ENCODE measurements at places on chromosomes 13 and 19.

- DNase-seq: peak; percentile 49
Observed at GRCh38 chr13:102402290-102402689, 442 bp upstream of the FGF14 start.

GRCh38 chr19:16115301-16116039 lies 3.8 kb downstream of the RAB8A start:
- no peak for DNase-seq

DNA sequence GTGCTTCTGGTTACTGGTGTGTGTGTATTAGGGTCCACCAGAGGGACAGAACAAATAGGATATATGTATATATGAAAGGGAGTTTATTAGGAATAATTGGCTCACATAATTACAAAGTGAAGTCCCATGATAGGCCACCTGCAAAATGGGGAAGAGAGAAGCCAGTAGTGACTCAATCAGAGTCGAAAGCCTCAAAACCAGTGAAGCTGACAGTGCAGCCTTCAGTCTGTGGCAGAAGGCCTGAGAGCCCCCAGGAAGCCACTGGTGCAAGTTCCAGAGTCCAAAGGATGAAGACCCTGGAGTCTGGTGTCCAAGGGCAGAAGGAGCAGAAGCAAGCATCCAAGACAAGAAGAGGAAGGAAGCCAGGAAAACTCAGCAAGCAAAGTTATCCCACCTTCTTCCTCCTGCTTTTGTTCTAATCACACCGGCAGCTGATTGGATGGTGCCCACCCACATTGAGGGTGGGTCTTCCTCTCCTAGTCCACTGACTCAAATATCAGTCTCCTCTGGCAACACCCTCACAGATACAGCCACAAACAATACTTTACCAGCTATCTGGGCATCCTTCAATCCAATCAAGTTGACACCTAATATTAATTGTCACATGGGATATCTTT lies 21.7 kb upstream of the SCEL start:
- no peak for DNase-seq

DNA sequence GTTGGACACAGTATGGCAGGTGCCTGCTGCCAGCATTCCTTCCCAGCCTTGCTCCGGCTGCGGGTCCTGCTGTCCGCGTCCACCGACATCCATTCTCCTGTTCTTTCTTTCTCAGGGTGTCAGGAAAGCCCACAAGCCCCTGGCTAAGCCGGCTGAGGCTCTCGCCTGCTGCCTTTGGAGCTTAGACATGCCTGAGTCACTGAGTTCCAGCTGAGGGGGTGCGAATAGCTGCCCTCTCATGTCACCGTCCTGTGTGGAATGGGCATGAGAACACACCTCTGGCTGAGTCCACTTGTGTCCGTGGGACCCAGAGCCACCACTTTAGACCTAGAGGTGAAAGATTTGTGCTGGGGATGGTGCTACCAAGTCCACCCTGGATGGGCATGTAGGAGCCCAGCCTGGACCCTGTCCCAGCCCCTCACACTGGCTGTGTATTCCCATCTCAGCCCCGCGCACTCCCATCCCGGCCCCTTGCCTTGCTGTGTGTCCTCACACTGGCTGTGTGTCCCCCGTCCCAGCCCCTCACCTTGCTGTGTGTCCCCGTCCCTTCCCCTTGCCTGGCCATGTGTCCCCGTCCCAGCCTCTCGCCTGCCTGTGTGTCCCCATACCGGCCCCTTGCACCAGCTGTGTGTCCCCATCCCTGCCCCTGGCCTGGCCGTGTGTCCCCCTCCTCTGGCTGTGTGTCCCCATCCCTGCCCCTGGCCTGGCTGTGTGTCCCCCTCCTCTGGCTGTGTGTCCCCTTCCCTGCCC lies 24.6 kb upstream of the IRS2 start:
- no peak for DNase-seq

DNA sequence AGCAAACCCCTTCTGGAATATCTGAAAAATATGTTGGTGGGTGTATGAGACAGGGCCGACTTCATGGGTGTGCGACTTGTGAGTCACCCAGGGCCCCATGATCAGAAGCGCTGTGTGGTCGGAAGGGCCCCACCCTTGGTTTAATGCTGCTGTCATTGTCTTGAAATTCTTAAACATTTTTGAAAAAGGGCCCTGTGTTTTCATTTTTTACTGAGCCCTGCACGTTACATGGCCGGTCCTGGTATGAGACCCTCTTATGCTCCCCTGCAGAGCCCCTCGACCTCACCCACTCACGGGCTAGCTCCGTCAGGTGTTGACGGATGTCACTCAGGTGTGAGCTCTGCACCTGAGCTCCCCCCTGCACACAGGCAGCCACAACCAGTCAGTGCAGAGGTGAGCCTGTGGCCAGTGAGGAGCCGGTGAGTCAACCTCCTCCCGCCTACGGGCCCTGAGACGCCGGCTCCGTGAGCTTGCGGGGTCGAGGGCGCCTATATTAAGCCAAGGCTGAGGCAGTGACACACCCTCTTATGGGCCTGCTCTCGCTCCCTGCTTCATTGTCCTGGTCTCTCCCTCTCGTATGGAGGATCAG lies 27.7 kb downstream of the GADD45B start:
- DNase-seq: peak; percentile 94

DNA sequence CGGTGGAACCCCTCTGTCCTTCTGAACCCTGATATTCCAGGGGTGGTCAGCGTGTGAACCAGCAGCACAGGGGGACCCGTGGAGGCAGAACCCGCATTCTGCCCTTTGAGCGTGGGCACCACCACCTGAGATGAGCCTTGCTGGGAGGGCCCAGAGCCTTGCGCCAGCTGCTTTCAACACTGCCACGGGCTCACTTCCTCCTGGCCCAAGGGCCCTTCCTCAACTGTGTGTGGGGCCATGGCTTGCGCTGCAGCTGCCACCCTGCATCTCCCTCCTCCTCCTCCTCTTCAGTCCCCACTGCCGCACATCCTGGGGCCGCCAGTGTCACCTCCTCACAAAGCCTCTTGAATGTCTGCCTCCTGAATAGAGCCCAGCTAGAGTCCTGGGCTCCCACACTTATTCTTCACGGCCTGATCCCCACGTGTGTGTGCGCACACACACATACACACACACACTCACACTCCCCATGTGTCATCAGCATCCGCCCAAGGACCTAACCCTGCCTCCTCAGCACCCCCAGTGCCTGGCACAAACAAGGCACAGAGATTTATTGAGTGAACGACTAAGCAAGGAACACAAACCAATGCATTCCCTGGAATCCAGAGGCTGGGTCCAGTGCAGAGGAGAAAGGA lies 26.9 kb upstream of the TMEM160 start:
- no peak for DNase-seq

DNA sequence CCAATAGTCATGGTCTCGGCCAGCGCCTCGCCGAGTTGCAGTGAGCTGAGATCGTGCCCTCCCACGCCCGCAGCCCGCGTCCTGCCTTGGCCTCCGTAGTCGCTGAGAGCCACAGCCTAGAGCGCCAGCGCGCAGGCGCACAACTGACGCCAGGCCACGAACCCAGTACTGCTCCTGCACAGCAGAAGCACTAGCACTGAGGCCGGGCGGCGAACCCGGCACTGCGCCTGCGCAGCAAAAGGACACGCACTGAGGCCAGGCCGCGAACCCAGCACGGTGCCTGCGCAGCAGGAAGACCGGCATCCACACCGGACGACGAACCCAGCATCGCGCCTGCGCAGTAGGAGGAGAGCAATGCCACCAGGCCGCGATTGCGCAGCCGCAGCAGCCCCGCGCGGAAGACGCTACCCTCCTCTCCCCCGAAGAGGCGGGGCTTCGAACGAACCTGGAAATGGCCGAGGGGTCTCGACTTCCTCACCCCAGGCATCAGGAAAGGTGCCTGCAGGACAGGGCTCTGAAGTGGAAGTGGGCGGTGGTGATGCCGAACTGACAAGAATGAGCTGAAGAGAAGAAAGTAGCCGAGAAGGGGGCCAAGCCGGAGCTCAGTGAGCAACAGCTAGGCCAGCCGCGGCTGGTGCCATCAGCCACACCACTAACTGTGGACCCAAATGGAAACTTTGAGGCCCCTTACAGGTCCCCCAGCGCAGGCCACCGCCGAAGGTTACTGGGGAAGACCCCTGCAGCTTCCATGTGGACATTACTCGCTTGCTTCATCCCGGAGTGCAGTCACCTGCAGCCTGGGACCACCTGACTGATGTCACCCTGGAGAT lies 7.5 kb downstream of the F10 start:
- peak; percentile 19 for DNase-seq

DNA sequence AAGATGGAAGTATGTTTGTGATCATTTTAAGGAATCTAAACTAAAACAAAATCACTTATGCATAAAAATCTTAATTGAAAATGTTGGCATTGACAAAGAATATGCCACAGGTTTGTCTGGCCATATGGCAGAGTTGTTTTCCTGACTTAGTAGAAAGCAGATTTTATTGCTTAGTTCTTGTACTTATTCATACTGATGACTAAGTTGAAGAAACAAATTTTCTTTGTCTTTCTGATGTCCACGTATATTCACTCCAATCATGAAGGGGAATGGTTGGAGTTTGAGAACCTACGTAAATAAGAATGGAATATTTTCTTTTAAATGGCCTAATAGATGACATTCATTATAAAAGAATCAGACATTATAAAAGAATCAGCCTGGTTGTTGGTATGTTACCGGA lies 8.0 kb upstream of the GPC6 start:
- no peak for DNase-seq

DNA sequence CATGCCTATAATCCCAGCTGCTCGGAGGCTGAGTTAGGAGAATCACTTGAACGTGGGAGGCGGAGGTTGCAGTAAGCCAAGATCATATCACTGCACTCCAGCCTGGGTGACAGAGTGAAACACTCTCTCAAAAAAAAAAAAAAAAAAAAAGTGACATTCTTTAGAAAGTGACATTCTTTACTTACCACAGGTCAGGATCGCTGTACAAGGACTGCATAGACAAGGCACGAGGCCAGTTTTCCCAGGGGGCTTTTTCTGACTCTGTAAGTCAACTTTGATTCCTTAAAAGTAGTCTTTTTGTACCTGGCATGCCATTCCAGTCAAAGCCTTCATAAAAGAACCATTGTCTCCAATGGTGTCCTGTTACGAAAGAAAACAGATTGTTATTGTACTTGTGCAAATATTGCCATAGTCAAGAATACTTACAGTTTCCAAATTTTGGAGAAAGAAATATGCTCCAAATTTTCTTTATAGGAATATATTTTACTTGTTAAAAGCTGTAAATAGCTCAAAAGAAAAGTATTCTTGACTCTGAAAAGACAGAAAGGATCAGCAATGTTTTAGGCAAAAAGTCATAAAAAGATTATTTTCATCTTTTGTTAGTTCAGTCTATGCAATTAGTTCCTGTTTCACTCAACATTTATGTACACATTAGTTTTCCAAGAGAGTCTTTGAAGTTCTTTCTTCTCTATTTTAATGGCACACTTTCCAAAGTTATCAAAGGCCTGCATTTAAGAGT lies 39.3 kb downstream of the CEACAM1 start:
- no peak for DNase-seq

GRCh38 chr19:19171821-19172532 lies 1.9 kb upstream of the MEF2B start:
- DNase-seq: peak; percentile 62

GRCh38 chr19:13537454-13537853 lies 31.2 kb upstream of the CACNA1A start:
- no peak for DNase-seq

- no peak for DNase-seq
Observed at GRCh38 chr19:34188408-34188807, 16.1 kb downstream of the LSM14A start.

DNA sequence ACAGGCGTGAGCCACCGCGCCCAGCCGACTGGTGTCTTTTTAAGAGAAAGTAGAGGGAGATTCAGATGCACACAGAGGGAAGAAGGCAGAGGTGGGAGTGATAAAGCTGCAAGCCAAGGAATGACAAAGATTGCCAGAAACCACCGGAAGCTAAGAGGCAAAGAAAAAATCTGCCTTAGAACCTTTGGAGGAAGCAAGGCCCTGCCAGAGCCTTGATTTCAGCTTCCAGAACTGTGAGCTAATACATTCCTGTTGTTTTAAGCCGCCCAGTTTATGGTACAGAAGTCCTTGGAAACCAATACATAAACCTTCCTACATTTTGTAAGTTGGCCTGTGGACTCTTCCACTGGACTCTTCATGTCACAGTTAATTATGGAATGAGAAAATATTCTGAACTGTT lies 71.7 kb upstream of the SOX21 start:
- peak; percentile 12 for DNase-seq

DNA sequence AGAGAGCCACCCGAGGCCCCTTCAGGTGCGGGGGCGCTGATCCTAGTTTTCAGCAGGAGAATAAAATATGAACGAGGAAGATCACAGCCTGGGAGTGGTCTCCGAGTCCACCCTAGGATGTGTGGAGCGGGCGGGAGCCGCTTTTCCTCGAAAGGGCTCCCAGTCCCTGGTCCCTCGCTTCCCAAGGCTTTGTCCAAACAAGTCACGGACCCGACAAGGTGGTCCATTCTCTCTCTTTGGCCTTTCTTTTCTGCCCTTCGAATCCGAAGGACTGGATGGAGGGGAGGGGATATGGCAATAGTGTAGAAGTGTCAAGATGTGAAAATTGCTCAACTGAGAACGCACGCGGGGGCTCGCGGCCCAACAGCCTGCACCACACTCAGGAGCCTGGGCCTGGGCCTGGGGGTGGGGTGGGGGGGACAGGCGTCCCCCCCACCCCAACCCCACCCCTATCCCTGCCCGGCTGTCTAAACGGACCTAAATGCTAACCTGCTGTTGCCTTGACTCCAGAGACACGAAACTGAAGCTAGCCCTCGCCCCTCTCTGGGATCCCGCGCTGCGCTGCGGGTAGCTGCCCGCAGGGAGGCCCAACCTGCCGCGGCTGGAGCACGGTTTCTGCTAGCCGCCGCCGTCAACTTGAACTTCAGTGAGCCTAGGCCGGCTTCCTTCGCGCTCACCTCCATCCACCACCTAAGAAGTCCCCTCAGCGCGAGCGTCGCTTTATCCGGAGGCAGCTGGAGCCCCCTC lies 7.1 kb downstream of the ZIC2 start:
- no peak for DNase-seq

DNA sequence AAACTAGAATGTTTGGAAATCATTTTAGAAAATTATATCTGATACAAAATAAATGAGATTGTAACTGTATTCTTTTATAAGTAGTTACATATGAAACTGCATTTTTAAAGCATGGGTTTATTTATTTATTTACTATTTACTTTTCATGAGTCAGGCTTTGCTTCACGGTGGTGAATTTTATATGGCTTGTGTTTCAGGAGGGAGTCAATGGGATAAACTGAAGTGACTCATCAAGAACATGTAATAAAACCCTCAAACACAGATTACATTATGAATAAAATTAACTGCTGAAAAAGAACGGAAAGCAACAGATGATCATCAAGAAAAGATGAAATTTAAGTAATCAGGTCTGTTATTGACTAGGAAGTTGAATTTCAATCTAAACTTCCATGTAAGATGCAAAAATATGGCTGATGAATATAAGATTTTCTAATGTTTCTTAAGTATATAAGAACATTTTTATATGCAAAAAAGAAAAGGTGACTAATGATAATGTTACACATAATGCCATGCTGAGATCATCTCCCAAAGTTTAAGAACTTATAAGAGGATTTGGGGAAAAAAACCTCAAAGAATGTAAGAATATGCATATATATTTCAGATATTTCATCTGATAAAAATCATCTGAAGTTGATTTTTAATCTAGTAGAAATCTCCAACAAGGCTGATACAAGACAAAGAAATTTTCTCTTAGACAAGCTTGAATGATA lies 383.6 kb downstream of the SLITRK1 start:
- DNase-seq: peak; percentile 55
